ENCODE measurements at places on chromosomes 2 and 18.

DNA sequence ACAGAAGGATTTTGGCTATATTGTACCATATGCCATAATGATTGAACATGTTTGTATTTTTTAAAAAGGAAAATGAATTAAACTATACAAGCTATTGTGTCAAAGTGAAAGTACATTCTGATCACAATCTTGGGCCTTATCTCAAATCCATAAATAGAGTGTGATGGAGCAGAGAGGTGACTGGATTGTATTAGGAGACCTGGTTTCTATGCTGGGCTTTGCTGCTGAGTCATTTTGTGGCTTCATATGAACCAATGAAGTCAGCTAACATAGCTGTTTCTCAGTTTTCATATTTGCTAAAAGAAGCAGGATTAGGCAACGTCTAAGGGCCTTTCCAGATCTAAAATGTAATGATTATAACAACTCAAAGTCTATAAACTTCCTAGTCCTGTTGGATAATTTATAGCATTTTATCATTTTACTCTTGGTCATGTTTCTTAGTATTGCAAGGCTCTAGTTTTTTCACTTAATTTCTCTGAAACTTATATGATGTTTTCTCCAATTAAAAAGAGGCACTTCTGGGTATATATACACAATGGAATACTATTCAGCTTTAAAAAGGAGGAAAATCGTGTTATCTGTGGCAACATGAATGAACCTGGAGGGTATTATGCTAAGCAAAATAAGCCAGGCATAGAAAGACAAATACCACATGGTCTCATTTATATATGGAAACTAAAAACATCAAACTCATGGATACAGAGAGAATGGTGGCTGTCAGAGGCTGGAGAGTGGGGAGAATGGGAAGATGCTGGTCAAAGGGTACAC, 112.3 kb downstream of the MEP1B start:
- DNase-seq, result no peak

DNA sequence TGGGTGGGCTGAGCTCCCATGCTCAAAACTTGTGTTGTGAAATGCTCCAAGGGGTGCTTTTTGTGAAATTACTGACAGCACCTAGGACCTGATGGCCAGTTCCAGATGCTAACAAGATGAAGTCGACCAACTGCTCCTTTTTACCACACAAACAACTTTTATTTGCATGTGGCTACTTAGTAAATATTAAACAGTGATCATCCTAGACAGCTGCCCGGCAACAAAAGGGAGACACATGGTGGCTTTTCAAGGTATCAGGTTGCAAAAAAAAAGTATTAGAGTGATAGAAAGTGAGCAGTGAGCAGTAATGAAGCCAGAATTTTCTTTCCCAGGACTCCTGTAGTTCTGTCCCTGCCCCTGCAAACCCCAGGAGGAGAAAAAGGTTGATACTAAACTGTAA, 118.5 kb downstream of the RPIA start:
- DNase-seq, result no peak

DNA sequence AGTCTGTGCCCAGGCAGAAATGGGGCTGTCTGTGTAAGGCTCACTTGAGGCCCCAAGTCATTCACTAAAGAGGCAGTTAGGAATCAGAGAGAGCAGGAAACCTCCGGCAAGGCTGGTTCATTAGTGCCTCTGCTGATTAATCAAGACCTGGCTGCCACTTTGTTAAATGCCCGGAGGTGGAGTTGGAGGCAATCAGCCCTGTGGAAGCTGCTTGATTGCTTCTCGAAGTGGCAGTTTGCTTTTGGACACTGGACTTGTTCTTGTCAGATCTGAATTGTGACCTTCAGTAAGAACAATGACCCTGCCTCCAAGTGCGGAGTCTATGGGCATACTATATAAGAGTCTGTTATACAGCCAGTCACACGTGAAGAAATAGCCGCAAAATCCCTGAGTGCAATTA, 183.9 kb upstream of the LINC00305 start:
- DNase-seq, result no peak

DNA sequence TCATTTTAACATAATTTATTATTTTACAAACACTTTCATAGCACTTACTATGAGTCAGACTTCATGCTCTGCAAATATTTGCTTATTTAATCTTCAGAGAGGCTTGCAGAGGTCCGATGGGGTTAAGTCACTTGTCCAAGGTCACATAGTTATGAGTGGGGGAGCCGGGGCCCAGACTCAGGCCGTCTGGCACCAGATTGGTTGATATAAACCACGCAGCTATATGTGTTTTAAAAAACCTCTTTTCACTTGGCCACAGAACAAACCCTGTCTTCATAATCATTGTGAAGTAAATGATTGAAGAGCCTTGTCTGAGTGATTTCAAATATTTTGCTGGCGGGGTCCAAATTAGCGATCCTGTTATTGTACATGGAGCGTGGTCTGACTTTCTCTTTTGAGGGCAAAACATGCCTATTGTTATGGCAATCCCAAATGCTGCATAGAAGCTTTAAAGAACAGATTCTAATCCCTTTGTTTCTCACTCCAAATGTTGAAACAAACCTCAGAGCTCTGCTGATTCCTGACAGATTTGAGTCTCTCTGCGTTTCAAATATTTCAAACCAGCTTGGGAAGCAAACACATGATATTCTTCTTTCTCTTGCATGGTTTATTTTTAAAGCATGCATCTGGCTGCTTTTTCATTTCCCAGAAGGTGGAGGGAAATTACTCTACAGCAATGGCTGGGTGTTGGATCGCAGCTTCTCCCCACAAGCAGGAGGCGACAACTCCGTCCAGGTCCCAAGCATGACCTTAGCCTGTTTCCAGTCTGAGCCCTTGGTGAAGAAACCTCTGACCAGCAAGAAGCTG, 142.4 kb downstream of the DDX1 start:
- DNase-seq, result no peak

- no peak for DNase-seq
Measured at GRCh38 chr2:65329525-65329924, 101.9 kb downstream of the ACTR2 start.

DNA sequence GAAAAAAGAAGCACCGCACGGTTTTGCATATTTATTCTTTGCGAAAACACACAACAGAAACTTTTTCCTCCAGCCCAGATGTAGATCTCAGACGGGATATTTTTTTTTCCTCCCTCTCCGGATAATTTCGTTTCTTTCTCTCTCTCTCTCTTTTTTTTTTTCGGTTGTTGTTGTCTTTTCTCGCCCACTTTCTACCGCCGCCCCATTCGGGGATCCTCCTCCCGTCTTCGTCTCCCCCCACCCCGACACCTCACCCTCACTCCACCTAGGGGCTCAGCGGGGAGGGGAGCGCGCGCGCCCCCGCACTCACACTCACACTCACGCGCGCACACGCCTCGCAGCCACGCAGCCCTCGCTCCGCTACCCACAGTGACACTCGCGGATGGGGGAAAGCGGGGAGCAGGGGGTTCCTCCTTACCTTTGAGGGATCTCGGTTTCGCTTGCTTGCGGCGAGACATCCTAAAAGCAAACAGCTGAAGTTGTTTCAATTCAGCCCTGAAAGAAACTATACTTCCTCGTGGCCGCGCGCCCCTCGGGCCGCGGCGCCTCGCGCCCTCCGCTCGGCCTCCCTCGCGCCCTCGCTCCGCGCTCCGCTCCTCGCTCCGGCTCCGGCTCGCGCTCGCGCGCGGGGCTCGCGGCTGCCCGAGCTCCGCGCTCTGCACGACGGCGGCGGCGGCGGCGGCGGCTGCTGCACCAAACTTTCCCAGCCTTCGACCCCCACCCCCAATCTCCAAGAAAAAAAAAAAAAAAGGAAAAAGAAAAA, 1.3 kb downstream of the ZNF521 start:
- no peak for DNase-seq

DNA sequence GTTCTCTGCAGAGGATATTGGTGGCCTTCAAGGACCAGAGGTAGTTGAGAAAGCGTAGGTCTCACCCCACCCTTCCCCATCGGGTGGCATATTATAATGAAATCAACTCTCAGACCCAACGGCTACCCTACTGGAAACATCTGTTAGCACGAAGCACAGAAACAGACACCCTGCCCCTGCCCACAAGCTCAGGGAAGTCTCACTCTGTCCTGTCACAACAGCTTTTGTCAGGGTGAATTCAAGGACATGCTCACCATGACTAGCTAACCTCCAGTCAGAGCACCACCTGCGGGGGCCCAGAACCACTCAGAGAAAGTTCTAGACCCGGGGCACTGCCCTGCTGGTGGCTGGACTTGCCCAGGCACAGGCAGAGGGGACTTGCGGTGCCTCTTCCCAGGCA, 3.5 kb upstream of the B3GNT7 start:
- DNase-seq, result no peak

GRCh38 chr18:47204908-47205522, 28.9 kb upstream of the IER3IP1 start:
- DNase-seq, result no peak

GRCh38 chr2:110828330-110828729, 96.0 kb downstream of the ACOXL start:
- DNase-seq, result no peak

GRCh38 chr2:236799391-236800026, 229.9 kb downstream of the ACKR3 start:
- DNase-seq, result no peak

DNA sequence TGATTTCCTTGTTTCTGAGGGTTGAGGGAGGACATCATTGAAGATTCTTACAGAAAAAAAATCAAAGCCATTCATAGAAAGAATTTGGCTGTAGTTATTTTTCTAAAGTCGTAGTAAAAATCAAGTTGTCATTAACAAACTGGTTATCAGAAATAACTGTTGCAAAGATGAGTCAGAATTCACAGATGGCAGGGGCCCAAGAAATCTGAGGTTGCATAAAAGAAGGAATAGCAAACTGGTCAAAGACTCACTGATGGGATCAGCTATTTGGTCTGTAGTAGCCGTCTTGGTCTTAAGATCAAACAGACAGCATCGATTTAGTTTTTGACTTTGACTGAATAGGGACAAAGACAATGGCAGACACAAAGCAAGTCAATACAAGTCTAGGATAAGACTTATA, 334.3 kb downstream of the FIGN start:
- DNase-seq, result no peak

GRCh38 chr2:101533561-101534148, 58.7 kb upstream of the RFX8 start:
- no peak for DNase-seq

- no peak for DNase-seq
Measured at GRCh38 chr2:144382849-144383248, 137.1 kb downstream of the ZEB2 start.

DNA sequence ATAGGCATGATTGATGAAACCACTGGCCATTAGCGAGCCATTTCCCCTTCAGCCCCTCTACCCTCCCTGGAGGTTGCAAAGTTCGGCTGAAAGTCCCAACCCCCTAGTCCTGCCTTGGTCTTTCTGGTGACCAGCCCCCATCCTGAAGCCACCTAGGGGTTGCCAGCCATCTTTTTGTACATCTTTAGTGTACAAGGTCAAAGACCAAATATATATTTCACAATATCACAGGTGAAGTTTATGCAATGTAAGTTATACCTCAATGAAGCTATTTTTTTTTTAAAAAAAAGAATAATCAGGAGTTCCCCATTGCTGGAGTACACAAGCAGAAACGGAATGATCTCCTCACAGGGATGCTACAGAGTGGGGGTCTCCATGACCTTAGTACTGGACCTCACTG, 31.3 kb downstream of the OSBPL1A start:
- no peak for DNase-seq

- DNase-seq, result no peak
Measured at GRCh38 chr2:150450765-150451164, 36.7 kb downstream of the RND3 start.

GRCh38 chr2:136245211-136245610, 127.3 kb upstream of the CXCR4 start:
- DNase-seq, result no peak

DNA sequence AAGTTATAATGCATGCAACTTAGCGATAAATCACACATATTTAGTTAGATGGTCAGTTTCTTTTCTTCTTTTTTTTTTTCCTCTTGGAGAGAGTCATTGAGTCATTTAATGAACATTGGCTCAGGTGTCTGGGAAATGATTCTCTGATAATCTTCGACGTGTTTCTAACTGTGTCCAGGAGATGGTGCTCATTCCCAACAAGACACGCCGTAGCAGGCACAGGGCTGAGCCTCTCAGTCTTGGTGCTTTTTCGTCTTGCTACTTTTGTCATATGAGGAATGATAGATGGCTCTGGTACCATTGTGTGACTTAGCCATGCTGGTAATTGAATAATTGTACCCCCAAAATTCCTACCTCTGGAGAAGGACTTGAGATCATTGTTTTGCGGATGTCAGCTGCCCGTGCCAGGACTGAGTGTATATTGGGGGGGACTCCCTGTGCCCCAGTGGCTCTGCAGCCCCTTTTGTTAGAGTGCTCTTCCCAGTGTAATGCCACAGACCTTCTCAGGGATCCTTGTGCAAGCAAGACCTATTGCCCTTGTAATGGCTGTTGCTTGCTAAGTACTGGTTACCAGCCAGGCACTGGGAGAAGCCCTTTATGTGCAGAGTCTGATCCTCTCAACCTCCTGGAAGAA, 107.6 kb upstream of the CYRIA start:
- no peak for DNase-seq

GRCh38 chr2:241272303-241273209, 42.9 kb downstream of the HDLBP start:
- DNase-seq, result peak; percentile 8

- DNase-seq, result no peak
Measured at GRCh38 chr2:71681626-71682025, 228.3 kb downstream of the DYSF start.

DNA sequence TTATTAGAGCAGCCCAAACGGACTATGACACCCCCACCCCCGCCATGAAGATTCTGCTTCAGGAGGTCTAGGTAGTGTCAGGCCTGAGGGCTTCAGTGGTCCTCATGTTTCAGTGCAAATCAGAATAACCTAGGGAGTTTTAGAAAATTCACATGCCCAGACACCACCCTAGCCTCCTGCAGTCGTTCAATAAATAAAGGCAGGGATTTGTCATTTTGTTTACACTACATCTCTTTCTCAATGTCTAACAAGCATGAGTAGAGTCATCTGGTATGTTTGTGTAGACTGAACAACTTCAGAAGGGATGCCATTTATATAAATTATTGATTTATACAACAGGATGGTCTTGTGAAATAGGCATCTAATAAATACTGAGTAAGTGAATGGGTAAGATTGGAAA, 112.1 kb upstream of the SERPINE2 start:
- no peak for DNase-seq

- no peak for DNase-seq
Measured at GRCh38 chr2:2075875-2076529, 255.1 kb downstream of the MYT1L start.

GRCh38 chr2:233442028-233442310, 87.7 kb downstream of the DGKD start:
- DNase-seq, result no peak

- no peak for DNase-seq
Measured at GRCh38 chr2:10053351-10053750, 10.0 kb downstream of the KLF11 start.

DNA sequence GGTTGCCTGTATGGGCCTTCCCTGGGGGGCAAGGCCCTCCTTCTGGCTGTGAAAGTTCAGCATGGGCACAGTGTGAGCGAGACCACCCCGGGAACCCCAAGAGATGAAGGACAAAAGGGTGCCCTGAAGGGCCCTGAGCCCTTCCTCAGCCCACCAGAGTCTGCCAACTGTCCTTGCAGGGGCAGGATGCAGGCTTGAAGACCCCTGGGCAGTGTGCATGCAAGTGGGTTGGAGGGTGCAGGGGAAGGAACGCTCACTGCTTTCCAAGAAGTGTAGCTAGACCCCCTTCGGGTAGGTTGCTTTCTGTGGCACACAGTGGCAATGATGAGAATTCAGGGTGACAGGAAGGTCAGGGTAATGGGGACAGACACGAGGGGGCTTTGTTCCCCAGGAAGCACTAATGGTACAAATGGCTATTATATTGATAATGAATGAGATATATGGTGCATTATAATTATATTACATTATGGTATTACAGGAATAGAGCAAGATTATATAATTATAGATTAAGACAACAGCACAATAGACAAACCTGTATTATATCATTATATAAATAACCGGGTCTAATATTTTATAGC, 228.7 kb downstream of the ATAD2B start:
- no peak for DNase-seq
